ENCODE measurements at places on chromosomes 2 and 18.

DNA sequence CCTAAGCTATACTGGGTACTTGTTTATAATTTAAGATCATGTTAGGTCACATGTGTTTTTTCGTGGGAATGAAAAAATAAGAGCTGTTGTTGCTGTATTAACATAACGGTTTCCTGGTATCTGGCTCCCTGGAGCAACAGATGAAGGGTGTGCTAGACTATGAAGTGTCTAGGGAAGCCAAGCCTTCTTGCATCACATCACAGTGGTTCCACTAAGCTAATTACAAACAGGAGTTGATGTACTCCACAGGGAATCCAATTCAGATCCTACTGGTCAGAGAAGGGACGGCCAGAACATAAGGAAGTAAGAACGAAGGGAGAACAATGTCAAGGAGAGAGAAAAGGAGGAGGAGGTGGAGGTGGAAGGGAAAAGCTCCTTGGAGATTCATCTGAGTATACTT lies 193.0 kb upstream of the CYP26B1 start:
- no peak for DNase-seq

- DNase-seq: no peak
Observed at GRCh38 chr2:199228887-199229819, 228.6 kb downstream of the SATB2 start.

GRCh38 chr2:50273003-50273402 lies 758.9 kb downstream of the NRXN1 start:
- no peak for DNase-seq

DNA sequence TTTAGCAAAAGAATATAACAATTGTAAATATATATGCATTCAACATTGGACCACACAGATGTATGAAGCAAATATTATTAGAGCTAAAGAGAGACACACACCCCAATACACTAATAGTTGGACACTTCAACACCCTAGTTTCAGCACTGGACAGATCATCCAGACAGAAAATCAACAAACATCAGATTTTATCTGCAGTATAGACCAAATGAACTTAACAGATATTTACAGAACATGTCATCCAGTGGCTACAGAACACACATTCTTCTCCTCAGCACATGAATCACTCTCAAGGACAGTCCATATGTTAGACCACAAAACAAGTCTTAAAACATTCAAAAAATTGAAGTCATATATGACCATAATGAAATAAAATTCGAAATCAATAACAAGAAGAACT lies 22.1 kb upstream of the EVA1A start:
- no peak for DNase-seq

DNA sequence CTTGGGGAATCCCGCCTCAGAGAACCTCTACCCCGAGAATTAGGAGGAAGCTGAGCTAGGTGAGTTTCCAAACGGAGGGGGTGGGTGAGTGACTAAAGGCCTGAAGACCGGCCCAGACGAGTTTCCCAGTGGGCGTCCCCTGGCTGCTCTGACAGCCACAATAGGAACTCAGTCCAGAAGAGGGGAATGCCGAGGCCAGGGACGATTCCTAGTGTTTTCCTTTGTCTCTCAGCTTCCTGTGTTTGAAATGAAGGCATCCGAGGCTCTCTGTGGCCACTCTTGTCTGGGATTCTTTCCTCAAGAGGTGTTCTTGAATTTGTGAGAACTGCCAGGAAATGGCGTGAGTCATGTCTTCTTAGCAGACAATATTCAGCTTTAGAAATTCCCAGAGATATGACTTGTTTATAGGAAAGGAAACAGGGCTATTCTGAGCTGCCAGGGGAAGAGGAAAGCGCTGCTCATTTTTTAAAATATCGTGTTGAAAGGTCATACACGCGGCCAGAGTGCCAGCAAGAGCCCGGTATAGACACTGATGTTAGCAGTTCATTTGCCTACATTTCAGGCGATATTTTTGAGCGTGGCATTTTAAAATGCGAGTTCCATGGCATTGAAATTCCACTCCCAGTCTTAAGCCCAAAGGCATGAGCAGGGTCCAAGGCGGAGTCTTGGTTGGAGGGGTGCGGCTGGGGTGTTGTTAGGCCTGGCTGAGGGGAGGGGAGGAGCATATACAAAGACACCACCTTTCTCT lies 169.1 kb upstream of the KLF7 start:
- no peak for DNase-seq

DNA sequence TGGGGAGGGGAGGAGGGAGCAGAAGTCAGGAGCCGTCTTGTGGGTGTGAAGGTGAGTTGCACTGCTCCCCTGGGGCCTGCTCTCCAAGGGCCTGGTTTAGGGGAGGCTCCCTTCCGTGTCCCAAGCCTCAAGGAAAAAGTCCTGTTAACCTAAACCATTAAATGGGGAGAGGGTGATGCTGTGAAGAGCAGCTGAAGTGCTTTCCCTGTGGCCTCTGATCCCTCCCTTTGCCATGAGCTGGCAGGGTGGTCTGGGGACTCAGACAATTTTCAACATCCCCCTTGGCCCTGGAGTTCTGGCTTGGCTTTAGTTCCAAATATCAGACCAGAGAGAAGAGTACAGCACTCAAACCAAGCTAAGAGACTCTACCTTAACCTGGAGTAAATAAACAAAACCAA lies 692 bp upstream of the POMC start:
- DNase-seq: no peak

- no peak for DNase-seq
Observed at GRCh38 chr18:32918692-32919250, 145.9 kb upstream of the KLHL14 start.

- no peak for DNase-seq
Observed at GRCh38 chr2:133098787-133099186, 428.8 kb upstream of the LYPD1 start.

DNA sequence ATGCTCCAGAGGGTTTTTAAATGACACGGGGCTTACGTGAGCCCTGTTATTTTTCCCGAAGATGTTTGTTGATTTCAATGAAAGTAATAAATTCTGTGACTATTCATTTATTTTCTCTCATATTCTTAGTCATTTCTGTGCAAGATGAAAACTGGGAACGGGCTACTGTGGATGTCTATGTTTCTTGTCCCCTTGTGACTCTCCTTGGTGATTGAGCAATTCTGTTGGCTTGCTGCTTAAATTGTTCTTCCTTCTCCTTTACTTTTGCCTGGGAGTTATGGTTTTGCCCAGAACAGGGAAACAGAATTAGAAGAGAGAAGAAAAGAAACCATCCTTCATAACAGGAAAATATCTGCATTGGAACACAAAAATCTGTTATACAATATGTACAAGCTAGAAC lies 508.2 kb upstream of the DSEL start:
- DNase-seq: no peak

GRCh38 chr2:119431976-119432850 lies 559 bp downstream of the TMEM37 start:
- no peak for DNase-seq

GRCh38 chr18:24499814-24500213 lies 39.4 kb downstream of the HRH4 start:
- no peak for DNase-seq

DNA sequence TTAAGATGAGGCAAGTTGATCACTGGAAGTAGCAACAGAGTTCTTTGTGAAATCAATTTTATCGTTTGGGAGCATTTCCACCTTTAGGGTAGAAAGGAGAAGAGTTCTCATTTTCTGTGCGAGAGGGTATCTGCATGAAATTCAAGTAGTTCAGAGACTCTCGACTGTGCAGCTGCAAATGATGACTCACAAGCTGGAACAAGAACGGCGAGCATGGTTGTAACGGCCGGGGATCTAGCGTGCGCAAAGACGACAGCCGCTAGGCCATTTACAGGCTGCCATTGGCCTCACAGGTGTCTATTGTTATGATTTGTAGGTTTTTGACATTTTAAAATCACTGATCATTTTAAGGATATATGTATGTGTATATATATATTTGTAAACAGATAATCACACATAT lies 5.2 kb downstream of the KLHL29 start:
- DNase-seq: no peak

DNA sequence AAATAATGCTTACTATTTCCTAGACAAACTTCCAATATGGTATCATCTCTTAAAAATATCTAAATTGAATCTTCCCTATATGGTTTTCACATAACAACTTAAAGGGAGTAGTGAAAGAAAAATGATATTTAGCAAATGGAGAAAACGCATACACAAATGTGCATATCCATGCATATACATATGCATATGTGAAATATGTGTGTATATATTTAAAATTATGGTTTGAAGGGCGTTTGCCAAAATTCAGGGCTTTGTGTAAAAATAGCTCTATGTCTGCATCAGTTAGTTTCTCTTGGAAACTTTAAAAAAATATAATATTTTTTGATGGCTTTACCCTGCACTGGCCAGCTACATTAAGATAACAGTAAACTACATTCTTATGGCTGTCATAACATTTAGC lies 986.7 kb downstream of the BCL11A start:
- DNase-seq: no peak

GRCh38 chr2:179261151-179261825 lies 3.3 kb downstream of the SESTD1 start:
- no peak for DNase-seq

DNA sequence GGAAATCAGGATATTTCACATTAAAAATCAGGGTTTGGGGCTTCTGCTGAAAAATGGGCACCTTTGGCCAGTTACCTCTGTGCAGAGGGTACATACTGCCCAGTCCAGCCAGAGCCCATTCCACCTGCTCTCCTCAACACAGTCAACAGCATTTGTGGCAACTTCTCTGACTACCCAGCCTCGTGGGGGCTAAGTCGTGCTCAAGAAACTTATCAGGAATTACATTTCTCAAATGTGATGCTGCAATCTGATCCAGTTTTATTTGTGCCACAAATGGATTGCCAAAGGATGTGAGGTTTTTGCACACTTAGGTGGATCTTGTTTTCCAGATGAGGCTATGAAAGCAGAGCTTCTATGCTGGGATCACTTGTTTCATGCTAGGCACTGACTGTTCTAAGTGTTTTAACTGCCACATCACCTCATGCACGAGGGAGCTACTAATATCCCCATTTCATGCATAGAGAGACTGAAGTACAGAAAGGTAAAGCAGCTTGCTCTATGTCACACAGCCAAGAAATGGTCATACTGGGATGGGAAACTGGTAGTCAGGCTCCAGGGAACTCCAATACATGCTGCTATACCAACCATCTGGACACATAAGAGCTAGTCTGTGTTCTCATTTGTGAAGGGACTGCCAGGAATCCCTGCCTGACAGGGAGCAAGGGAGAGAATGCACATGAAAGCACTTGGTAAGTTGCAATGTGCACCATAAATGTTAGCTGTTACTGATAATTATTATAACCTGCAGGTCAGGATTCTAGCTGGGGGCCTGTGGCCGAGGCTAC lies 89.0 kb upstream of the HK2 start:
- no peak for DNase-seq

DNA sequence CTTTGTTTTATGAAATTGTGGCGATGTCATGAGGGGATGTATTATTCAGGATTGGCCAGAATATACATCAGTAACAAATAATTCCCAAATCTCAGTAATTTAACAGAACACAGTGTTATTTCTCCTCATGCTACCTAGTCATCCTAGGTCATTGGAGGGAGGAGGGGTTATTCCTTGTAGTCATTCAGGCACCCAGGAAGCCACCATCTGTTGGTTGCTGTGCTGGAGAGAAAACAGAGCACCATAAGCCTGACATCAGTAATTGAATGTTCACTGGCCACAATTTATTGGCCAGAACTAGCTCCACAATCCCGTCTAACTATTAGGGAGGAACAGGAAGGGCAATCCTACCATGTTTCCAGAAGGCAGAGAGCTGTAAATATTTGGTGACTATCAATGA lies 303.5 kb upstream of the CELF4 start:
- DNase-seq: no peak

DNA sequence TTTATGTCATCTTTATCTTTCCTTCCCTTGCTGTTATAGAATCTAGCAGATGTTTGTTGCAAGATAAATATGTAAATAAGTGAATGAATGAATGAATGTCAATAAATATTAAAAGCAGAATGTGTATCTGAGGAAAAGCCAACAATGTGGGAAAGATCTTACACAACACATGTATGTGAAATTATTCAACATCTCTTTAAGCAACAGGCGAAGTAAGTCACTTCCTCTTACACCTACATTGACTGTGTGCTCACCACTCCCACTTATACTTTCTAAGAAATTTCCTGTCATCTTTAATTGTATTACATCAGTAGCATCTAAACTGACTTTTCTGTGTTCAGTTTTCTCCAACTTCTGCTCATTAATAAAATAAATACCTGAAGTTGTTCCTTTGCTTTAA lies 43.0 kb downstream of the RAD51AP2 start:
- no peak for DNase-seq

- DNase-seq: no peak
Observed at GRCh38 chr2:105911425-105911824, 166.7 kb downstream of the NCK2 start.

GRCh38 chr2:75087736-75088135 lies 111.6 kb downstream of the TACR1 start:
- no peak for DNase-seq

- no peak for DNase-seq
Observed at GRCh38 chr2:213733893-213734292, 449.6 kb downstream of the SPAG16 start.

DNA sequence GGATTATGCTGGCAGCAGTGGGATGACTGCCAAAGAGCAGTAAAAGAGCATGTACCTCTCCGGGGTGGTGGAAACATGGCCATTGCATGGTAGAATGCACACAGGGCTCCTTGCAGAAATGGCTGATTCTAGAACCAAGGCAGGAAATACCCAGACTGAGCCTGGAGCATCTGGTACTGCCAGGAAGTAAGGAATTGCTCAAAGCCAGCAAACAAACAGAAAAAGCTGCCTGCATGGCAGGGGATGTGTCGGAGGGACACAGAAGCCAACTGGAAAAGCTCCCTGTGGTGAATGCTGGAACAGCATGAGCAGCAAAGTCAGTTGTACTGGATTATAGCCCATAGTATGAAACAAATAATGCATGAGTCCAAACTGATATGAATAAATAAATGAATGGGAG lies 78.0 kb upstream of the NFATC1 start:
- no peak for DNase-seq

DNA sequence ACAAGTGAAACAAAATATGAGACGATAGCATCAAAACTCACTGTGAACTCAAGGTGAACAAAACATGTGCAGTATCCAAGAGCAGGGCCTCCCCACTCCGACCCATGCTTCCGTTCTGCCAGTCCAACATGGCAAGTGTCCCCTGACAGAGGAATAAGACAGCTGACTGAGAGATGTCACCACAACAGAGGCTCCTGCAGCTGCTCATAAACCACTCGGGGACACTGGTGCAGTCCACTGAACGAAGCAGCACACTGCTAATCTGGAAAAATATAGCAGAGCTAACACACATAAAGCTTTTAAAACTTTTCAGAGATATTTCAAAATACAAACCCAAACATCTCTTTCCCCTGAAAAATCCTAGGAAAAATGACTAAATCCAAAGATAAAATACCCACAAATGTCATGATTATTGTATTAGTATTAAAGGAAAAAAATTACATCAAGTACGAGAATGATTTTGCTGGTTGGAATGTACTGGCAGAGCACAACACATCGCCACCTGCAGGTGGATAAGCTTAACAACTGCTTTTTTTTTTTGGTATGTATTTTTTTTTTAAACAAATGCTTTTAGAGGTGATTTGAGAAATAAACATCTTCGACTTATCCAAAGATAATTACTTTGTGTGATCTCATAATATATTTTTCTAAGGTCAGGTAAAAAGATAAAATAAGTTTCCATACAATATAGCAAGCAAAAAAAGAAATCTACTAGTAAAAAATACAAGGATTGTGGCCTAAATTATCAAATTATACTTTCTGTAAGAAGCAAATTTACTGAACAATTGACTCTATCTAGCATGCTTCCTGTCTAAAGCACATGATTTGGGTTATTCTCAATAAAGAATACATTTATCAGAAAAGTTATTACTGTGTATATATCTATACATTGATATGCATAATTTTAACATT lies 18.6 kb downstream of the THADA start:
- DNase-seq: no peak

- no peak for DNase-seq
Observed at GRCh38 chr2:34652636-34653035, 1053.5 kb upstream of the FAM98A start.

Data from activated naive CD8-positive, alpha-beta T cell treated with anti-CD3 and anti-CD28 coated beads, Interleukin-2, amount 10 ng/mL, durations not matched to agents 7 days and 5 days (primary cell).